ENCODE measurements at places on chromosomes 16 and 17.

DNA sequence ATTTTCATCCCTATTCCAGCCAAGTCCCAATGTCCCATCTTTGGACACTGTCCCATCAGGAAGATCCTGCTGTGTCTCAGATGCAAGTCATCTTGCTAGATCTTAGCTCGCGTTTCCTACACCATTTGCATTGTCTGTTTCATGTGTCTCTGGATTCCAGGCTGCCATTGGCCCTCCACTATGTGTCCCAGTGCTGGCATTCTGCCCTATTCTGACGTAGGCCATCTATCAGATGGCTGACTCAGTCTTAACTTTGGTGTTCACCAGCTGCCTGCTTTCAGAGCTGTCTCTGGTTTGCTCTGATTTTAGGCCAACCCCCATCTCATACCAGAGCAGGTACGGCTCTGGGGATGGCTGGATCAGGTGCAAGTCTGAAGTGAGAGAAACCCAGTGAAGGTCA lies 300.9 kb upstream of the ASIC2 start:
- no peak for DNase-seq

- no peak for DNase-seq
These were observed 12.6 kb downstream of the GRB7 start for GRCh38 chr17:39750131-39751015.

DNA sequence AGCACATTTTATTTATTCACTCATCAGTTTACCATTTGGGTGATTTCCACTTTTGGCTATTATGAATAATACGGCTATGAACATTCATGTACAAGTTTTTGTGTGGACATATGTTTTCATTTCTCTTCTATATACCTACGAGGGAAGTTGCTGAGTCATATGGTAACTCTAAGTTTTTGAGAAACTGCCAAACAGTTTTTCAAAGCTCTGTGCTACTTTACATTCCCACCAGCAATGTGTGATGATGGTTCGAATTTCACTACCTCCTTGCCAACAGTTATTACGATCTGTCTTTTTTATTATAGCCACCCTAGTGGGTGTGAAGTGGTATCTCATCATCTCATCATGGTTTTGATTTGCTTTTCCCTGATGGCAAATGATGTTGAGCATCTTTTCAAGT lies 63.7 kb upstream of the MRTFB start:
- DNase-seq, result no peak

DNA sequence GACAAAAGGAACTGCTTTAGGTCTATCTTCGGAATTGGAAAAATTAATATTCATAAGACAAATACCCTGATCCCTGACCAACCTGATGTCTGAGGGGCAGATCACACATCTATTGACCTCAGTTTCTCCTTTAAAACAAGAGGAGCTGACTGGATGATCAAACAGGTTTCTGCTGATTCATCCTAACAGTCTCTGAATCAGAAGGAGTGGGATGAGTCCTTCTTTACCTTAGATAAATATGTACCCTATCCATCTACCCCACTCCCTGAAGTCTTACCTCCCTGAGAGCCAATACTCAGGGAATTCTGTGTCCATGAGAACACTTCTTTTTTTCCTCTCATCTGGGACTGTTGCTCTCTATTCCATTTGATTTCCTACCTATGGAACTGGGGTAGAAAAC lies 80.3 kb upstream of the CRHR1 start:
- no peak for DNase-seq

DNA sequence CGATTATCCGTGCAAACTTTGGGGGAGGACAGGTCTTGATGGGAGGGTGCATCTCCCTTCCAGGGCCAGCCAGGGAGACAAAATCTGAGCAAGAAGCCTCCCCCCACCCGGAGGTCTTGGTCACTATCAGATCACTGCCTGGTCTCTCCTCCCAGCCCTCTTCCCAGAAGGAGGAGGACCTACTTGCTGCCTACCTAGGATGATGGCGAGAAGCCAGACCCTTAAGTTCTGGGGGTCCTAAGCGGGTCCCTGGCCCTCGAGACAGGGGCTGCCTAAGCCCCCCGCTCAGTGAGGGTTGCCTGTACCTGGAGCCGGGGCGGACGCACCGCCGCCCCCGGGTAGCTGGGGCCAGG lies 4.6 kb downstream of the TSPOAP1 start:
- DNase-seq, result no peak

DNA sequence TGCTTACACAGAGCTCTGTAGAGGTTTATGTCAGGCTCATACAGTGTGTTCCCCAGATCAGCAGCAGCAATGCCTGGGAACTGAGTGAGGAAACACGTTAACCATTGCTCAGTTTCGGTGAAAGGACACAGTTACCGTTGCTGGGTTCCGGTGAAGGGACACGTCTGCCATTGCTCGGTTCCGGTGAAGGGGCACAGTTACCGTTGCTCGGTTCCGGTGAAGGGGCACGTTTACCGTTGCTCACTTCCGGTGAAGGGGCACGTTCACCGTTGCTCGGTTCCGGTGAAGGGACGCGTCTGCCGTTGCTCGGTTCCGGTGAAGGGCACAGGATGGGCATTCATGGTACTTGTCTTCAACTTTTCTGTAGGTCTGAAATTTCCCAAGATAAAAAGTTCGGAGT lies 81.7 kb downstream of the MRM3 start:
- peak; percentile 82 for DNase-seq

- DNase-seq, result no peak
These were observed 373.9 kb downstream of the CPPED1 start for GRCh38 chr16:12429756-12430155.

DNA sequence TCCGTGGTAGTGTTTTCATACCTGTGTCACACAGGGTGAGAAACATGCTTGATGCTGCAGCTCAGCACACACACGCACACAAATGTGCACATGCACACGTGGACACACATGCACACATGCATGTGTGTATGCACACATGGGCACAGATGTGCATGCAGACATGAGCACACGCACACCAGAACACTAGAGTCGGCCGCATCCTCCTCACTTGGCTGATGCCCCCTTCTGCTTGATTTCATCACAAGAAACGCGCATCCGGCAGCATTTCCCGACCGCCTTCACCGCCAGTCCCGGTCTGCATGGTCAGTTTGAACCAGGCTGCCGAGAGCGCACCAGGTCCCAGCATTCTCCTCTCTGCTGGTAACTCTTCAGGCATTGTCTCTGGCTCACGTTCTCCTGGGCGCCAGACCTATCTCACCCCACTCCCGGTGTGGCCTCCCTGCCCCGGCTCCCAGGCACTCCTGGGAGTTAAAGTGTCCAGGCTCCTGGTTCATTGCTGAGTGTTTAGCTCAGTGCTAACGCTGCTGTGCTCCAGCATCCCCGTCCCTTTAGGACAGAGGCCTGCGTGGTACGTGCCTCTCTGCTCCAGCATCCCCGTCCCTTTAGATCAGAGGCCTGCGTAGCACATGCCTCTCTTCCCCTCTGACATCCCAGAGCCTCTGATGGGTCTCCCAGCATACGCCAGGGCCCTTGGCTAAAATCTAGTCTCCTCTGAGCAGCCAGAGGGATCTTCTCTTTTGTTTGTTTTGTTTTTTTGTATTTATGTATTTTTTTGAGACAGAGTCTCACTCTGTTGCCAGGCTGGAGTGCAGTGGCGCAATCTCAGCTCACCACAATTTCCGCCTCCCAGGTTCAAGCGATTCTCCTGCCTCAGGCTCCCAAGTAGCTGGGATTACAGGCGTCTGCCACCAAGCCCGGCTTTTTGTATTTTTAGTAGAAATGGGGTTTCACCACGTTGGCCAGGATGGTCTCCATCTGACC lies 16.0 kb downstream of the BAIAP2 start:
- no peak for DNase-seq

- DNase-seq, result no peak
These were observed 81.3 kb downstream of the SMG6 start for GRCh38 chr17:2222301-2222700.

DNA sequence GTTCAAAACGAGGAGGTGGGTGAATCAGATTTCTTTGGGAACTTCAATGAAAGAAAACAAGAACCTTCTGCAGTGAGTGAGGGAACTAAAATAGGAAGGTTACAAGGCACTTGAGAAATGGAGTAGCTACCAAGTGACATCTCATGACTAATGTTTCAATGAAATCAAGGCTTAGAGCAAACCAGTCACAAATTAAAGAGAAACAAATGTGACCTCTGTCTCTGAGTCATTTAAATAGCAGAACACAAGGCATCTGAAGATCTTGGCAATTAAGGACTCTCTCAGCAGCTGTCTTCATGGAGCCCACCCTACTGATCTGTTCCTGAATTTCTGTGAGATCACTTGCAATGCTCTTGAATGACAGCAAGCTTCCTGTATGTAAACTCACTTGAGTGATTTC lies 109.5 kb downstream of the CDH11 start:
- no peak for DNase-seq

DNA sequence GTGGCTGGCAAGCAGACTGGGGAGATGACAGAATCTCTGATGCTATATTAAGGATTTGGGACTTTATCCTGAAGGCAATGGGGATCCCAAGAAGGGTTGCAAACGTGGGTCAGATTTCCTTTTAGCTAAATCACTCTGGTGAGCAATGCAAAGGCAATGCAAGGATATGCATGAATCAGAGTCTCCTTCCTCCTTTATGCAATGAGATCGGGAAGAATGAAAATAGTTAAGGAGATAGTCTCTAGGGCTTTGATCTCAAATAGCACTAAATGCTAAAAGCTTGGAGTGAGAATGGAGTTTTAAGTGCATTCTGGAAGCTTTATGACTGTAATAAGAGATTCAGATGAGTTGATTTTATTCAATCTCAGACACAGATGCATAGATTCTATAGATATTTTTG lies 27.2 kb upstream of the SHISA9 start:
- no peak for DNase-seq

DNA sequence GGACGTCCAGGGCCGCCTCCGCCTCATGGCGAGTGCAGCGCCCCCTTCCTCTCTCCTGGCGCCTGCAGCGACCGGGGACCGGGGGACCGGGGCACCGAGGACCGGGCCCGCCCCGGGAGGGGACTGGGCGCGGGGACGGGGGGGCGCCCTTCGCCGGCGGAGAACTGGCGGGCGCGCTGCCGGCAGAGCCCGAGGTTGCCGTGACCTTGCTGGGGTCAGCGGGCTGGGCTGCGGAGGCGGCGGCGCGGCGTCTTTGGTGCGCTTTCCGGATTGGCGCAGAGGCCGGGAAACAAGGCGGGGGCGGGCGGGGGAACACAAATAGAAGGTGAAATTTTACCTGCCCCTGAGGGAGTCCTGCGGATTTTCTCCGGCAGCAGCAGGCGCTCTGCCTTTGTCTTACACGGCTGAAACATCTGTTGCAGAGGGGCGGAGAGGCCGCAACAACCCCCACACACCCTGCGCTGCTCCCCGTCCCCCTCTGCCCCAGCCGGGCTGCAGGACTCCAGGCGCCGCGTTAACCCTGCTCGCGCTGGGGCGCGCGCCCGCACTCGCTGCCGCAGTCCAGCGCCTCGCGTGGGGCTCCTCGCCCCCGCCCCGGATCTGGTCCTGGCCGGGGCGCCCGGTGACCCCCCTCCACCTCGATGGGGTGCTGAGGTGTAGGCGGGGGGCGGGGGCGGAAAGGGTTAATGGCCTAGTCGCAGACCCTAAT lies 53.5 kb downstream of the SREBF1 start:
- DNase-seq, result peak; percentile 83

DNA sequence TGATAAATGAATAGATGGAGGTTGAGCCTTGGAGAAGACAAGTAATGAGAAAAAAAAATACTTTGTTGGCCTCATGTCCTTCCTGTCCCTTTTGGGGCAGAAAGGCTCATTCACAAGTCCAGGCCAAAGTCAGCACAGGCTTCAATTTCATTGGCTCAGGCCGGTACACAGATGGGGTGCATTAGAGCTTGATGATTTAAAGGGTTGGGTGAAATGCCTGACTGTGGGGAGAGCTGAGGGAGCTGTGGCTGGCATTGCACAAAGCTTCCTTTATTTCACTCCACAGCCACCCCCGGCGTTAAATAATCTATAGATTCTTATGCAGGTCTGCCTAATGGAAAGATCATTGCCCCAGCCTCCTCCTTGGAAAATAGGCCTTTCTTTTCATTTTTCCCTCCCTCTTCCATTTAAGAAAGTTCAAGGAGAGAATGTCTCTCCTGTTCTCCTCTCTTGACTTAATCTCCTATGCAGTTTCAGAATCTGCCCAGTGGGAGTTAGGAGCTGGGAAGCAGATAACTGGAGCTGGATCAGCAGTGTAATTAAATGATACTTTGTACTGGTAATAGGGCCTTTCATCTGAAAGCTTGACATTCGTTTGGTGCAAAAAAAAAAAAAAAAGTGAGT lies 24.4 kb downstream of the YPEL2 start:
- DNase-seq, result no peak

DNA sequence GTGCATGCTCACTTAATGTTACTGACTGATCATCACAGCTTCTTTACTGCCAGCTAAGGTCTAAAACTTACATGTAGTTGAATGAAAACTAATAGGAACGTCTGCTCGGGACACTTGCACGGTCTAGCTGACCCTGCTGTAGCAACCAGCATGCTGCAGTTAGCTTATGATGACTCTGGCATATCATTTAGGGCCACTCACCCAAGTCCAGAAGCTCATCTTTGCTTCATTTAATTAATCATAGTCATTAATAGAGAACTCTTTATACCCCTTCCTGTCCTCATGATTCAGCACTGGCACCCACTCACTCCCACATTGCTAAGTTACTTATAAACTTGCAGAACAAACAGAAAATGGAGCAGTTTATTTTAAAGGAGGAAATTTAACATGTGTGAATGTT lies 136.3 kb downstream of the NLK start:
- no peak for DNase-seq

GRCh38 chr17:78421084-78421533 lies 42.7 kb downstream of the PGS1 start:
- DNase-seq, result no peak

DNA sequence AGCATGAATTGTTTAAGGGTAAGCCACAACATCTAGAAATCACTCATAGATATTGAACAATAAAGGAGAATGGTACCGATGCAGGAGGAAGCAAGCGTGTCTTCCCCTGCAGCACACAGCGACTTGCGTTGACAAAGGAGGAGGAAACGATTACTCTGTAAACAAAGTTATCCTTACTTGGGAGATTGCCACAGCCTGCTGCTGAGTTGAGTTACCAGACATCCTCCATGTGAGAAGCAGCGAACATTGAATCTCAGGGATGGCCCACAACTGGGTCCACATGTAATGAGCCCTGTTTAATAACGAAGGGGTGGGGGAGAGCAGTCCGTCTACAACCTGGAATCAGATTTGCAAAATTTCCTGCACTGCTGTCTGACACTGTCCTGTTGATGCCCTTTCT lies 27.7 kb downstream of the CLUH start:
- DNase-seq, result no peak

- no peak for DNase-seq
These were observed 37.3 kb upstream of the MMD start for GRCh38 chr17:55458978-55459377.

Data from HAP-1 (cell line).